Stimulated activated CD8-positive, alpha-beta memory T cell treated with anti-CD3 and anti-CD28 coated beads, Interleukin-12 subunit alpha, Interleukin-12 subunit beta, amount 100 ng/mL, for 4 hours (primary cell): ENCODE measurements at places on chromosomes 6 and 20.

DNA sequence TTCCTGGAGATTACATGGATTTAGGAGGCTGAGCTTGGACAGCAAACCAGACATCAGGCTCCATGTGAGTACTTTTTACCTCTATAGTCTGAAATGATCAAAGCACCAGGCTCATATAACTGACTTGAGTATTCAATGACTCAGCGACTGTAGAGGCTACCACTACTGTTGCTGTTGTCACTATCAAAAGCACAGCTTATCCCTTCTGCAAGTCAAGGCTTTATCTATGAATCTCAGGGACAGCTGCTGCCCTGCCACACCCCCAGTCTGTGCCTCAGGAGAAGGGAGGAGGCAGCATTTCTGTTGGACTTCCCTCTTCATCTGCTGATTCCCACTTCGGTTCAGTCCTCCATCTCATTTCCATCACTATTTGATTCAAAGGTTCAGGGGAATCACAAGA, 80.5 kb upstream of the CNR1 start:
- DNase-seq, result no peak

DNA sequence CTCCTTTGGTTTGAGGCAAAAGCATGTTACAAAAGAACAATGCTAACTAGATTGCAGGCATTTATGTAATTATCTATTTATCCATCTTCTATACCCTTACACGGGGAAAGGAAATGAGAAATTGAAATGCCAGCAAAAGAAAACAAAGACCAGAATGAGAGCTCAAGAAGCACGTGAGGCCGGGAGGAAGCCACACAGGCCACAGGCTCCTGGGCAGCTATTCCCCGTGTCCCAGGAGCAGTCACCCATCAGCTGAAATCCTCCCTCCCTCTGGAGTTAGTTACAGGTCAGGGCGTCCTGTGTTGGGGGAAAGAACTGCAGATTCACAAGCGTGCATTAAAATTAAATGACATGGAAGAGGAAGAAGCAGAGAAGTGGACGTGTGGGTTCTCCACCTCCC, 64.7 kb upstream of the RPS6KA2 start:
- no peak for DNase-seq

DNA sequence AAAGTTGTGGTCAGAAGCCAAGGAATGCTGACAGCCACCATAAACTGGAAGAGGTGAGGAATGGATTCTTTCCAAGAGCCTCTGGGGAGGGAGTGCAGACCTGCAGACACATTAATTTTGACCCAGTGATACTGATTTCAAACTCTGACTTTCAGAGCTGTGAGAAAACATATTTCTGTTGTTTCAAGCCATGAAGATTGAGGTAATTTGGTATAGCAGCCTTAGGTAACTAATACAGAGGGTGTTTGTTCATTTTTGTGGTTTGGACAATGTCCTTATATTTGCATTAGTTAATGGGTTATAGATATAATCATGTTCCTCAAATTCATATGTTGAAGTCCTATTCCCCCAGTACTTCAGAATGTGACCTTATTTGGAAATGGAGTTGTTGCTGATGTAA, 85.4 kb upstream of the GTSF1L start:
- DNase-seq, result no peak

GRCh38 chr6:98980819-98981218, 33.1 kb upstream of the FBXL4 start:
- DNase-seq, result no peak

DNA sequence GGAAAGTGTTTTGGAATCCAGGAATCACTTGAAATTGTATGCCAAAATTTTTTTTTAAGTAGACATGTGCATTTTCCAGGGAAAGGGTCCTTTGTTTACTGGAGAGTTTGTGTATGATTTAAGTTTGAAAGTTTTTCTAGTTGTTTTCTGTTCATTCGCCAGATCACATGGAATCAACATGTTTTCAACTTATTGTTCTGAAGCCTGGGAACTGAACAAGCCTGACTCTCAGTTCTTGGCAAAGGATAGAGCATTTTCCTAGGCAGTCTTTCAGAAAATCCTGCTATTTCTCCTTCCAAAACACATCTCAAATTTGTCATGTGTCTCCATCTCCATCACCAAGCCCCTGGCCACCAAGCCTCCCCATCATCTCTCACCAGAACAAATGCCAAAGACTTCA, 374.8 kb downstream of the MAFB start:
- no peak for DNase-seq

DNA sequence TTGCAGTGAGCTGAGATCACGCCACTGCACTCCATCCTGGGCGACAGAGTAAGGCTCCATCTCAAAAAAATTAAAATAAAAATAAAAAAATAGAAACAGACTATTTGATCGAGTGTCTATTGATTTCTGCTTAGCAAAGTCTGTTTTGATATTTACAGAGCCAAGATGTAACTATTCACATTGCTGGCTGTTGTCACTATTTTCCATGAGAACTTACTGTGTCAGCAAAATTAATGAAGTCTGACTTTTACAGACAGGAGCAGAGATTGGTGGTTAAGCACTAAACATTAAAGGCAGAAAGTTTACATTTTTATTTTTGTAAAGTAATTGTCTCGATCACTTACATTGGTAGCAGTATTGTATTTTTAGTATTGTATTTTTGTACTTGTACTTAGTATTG, 85.0 kb upstream of the CCDC28A start:
- DNase-seq, result no peak

- no peak for DNase-seq
These were observed 69.3 kb downstream of the IBTK start for GRCh38 chr6:82178077-82178758.

- peak; percentile 54 for DNase-seq
These were observed 4.9 kb upstream of the CD24 start for GRCh38 chr6:106979435-106979884.

DNA sequence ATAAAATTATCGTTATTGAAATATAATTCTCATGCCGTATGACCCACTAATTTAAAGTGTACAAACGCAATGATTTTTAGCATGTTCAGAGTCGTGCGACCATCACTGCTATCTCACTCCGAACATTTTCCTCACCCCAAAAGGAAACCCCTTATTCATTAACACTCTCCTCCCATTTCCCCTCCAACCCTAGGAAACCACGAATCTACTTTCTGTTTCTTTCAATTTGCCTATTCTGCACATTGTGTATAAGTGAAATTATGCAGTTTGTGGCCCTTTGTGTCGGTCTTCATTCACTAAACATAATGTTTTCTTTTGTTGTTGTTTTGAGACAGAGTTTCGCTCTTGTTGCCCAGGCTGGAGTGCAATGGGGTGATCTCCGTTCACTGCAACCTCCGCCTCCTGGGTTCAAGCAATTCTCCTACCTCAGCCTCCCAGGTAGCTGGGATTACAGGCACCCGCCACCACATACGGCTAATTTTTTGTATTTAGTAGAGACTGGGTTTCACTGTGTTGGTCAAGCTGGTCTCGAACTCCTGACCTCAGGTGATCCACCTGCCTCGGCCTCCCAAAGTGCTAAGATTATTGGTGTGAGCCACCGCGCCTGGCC, 99.7 kb upstream of the ZNF217 start:
- DNase-seq, result no peak

GRCh38 chr6:98384801-98385200, 449.6 kb upstream of the POU3F2 start:
- no peak for DNase-seq

DNA sequence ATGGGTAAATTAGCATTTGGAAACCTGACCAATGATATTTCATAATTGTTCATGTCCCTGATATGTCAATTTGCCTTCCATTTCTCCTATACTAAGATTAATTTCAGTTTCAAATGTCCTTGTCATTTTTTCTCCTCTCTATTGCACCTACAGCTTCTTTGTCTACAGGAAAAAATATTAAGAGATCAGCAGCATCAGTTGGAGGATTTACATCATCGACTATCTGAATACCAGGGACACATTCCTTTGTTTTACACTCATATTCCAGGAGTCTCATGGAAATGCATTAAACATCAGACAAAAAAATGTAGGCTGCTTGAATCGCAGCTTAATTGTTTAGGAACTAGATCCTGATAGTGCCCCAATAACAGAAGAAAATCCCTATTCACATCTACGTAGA, 188.2 kb downstream of the PRKN start:
- DNase-seq, result no peak

DNA sequence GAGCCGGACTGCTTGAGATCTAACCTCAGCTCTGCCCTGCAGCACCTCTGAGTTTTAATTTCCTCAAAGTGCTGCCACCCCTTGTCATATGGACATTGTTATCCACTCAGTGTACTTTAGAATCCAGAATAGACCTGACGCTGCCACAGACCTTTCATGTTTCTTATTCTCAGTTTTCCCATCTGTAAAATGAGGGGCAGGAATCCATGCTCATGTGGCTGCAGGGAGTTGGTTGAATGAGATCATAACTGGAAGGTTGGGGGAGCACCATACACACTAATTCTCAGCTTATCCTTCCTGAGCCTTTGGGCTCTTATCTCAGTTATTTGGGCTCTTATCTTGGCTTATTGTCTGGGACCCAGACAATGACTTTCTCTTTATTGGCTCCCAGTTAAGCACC, 2.3 kb downstream of the PABPC1L start:
- DNase-seq, result no peak

DNA sequence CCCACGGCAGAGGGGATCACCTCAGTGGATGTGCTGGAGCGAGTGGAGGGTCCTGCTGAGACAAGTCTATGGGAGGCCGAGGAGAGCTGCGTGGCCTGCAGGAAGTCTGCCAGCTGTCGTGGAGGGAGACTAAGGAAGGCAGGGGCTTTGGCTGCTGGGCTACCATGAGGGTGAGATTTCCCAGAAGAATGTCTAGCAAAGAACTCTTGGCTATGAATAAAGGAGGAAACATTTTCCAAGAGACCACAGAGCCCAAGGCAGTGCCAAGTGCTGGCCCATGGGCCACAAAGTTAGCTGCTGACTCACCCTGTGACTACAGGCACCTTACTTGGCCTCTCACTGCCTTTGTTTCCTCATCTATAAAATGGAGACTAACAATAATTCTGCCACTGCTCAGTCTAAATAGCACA, 73.4 kb downstream of the PRDM1 start:
- no peak for DNase-seq

DNA sequence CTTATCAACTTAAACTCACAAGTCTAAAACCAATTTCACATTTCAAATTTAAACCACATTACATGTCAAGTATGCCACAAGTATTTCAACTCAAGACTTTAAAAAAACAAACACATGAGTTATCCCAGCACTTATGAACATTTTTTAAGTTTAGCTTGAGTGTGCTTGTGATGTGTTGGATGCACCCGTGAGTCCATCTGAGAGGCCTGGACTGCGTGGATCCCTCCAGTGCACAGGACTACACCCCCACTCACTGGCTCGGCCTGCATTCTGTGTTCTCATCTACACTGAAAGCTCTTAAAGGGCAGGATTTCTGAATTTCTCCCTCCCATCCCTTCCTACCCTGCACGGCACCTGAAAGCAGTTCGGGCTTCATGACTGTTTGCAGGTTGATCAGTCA, 128.8 kb upstream of the CD93 start:
- no peak for DNase-seq

GRCh38 chr6:35082733-35083403, 58.3 kb downstream of the TCP11 start:
- no peak for DNase-seq

DNA sequence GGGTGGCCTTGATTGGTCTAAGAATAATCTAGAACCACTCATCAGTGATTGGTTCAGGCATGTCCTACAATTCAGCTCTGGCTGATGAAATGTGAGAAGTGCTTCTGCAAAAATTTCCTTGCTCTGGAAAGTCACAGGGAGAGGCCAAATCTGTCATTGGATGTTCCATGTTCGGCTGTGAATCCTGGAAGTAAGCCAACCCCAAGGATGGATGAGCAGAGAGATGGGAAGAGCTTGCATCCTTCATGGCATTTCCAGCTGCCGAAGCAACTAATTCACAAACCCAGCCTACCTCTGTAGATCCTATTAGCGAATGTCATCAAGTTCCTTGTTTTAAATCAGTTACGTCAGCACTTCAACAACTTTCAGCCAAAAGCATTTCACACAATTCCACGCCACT, 187.2 kb upstream of the SOX4 start:
- no peak for DNase-seq

- DNase-seq, result no peak
These were observed 3.9 kb downstream of the PTPRK start for GRCh38 chr6:128516514-128516898.

GRCh38 chr6:153702671-153703070, 336.4 kb upstream of the OPRM1 start:
- DNase-seq, result no peak

- no peak for DNase-seq
These were observed 741 bp downstream of the KCNK16 start for GRCh38 chr6:39321761-39322160.

- no peak for DNase-seq
These were observed 10.0 kb downstream of the AFDN start for GRCh38 chr6:167836721-167837120.

DNA sequence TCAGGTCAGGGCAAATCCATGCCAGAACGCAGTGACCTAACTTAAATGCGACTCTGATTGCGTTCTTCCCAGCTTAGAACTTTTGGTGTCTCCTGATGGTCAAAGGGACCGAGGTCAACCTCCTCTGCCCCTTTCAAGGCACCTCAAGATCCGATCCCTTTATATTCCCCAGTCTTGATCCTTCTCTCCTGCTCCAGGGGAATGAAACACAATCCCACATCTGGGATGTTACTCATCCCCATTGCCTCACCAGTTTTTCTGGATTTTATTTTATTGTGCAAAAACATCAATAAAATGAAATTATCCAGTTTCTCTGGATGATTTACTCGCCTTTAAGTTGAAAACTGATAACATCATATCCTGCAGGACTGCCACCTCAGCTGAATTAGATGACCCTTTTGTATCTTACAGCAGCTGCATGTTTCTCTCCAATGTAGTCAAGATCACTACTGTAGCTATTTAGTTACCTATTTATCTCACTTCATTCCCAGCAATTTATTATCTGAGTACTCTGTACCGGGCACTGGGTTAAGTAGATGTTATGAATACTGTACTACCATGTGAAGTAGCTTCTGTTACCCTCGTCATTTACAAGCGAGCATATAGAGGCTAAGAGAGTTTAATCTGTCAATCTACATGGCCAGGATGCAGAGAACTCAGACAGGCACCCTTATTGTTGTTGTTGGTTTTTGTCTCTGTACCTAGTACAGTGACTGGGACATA, 44.0 kb downstream of the IRAK1BP1 start:
- no peak for DNase-seq
